ENCODE measurements at places on chromosomes 11 and 22. TPM values are rescaled to one million over a fixed set of nuclear protein-coding genes. Genes with fewer than 3 reads are reported as not detected.

- no peak for DNase-seq
Observed at GRCh38 chr11:14764579-14765527, 121.2 kb downstream of the PDE3B start.

DNA sequence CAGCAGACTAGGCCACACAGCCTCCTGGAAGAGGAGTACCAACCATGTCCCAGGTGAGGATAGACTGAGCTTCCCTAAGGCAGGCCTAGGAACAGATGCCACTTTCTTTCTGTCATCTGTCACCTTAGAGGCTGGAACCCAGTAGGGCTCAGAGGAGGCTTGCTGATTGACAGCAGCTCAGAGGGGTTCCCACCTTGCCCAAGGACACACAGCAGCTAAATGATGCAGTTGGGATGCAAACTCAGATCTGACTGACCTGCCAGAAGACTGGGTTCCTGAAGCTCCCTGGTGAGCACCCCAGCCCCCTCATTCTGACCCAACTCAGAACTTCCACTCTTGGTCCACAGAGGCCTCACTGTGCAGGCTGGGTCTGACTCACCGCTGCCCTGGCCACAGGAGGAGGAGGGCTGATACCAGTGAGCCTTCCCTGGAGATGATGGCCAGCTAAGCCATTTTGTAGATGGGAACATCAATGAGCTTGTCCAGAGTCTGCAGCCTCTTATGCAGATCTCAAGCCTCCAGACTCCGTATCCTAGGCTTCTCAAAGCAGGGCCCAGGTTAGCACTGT lies 14.0 kb downstream of the CAPN5 start:
- no peak for DNase-seq

DNA sequence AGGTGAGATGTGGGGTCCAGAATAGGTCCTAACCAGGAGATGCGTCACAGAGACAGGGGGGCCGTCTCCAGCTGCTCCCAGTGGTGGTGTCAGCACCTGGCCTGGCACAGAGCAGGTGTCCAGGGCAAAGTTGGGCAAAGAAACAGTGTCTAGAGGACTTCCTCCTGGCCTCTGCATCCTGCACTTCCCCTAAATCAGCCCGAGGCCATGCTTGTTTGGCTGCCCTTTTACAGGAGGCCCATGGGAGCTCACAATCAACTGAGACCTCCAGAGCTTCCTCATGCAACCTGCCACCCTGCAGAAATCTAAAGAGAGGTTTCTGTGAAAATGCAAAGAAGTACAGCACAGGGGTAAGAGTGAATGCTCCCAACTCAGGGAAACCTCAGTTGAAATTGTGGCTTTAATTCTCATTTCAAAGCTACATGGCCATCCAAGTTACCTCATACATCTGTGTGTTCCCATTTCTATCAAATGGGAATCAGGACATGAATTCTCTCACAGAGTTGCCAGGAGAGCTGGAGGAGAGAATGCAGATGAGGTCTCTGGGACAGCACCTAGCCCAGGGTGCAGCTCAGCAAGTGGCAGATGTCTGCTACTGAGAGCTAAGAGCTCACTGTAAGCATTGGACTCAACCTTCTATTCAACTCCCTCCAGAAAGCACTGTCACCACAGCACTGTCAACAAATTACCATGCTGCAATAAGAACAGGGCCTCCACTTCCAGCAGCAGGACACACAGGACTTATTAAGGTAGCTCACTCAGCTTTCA lies 32.6 kb downstream of the TCIRG1 start:
- DNase-seq: no peak

- DNase-seq: no peak
Observed at GRCh38 chr11:73851046-73851764, 25.4 kb downstream of the COA4 start.

DNA sequence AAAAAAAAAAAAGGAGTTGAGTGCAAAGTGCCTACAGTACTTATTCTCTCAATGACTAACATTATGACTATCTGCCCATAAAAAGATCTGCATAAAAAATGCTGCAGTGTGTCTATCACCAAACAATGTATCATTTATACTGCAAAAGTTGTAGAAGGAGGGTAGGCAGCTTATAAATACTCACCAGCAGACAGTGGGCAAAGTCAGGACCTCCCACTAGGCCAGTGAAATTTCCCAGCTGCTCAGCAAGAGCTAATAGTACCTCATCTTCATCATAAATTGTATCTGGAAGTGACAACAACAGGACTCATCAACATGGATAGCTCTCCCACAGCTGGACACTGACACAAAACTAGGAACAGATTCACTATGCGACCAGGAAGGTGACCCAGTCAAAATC lies 1.6 kb downstream of the PPP2R1B start:
- DNase-seq: no peak

GRCh38 chr11:132972565-132972964 lies 559.7 kb downstream of the OPCML start:
- DNase-seq: no peak

DNA sequence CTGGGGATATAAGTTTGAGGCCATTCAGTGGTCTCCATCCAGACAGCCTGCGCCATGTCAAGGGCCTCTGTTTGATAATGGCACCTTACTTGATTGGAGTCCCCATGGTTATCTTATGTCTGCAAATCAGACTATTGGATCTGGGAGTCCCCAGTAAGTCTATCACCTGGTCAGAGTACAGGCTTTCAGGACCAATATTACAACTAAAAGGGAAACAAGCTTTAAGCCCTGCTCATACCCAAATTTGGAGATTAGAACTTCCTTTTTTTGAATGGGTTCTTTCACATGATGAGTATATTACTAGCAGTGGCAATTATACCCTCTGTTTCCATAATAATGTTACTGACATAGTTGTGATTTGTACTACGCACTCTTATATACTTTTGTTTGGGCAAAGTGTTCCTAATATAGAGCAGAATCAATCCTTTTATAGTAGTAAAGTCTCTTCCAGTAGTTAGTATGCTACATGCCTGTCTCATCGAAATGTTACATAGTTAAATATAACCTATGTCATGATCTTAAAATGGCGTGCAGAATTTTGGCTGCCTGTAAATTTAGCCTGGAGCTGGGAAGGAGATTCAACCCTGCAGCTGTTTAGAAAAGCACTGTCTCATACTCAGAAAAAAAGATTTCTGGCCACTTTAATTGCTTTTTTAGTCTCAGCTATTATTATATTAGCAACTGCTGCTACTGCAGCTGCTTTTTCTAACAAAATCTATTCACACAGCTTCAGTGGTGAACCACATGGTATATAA lies 4.9 kb downstream of the MS4A15 start:
- no peak for DNase-seq

DNA sequence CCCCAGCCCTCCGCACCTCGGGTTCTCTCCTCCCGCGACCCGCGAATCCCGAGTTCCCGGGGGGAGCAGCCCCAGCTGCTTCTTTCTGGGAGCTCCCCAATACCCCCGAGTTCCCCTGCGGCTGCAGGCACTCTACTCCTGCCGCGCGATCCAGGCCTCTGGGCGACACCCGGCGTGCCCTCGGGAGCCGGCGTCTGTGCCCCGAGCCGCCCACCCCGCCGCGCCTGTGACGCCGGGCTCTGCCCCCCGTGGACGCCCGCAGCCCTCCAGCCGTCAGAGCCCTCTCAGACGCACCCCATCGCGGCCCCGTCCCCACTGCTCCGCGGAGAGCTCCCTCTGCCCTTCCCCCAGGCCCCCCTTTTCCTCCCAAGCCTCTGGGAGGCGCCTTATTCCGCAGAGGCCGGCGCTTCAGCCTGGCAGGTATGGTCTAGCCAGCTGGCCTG lies 422 bp downstream of the GLB1L2 start:
- DNase-seq: no peak

- DNase-seq: no peak
Observed at GRCh38 chr11:64742087-64742888, 1.7 kb downstream of the RASGRP2 start.

- no peak for DNase-seq
Observed at GRCh38 chr22:19097518-19097917, 24.7 kb downstream of the DGCR2 start.

DNA sequence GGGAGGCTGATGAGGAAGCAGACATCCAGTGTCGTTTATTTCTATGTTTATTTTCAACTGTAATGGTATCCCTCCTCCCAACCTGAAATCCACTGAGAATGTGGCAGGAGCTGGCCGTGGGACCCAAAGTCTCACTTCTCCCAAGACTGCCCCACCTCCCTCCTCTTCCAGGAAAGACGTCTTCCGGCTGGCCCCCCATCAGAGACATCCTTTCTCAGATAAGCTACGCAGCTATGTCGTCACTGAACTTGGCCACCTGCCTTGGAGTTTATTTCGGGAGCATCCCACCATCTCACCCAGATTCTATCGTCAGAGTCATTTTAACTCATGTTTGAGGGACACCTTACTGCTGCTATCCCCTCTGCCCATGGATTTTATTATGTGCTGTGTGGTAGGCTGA lies 13.9 kb downstream of the TMEM184B start:
- no peak for DNase-seq

- no peak for DNase-seq
Observed at GRCh38 chr11:132056689-132057088, 686.3 kb downstream of the NTM start.

DNA sequence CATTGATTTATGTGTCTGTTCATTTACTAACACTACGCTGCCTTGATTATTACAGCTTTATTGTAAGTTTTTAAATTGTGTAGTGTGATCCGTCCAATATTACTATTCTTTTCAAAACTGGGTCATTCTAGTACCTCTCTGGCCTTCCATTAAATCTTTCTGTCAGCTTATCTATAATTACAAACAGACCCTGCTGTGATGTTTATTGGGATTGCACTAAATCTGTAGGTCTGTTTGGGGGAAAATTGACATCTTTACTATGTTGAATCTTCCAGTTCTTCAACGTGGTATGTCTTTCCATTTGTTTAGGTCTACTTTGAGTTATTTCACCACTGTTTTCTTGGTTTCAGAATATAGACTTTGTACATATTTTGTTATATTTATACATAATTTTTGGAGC lies 15.6 kb downstream of the CABIN1 start:
- no peak for DNase-seq

GRCh38 chr11:85663080-85663752 lies 1.7 kb downstream of the CREBZF start:
- DNase-seq: no peak

- DNase-seq: no peak
Observed at GRCh38 chr11:112467721-112468120, 207.1 kb upstream of the PLET1 start.

Gene KIRREL3
- 11.7 TPM for polyA plus RNA-seq

Gene DBX1
- not detected for polyA plus RNA-seq

Gene PGA4
- polyA plus RNA-seq: not detected

Gene MUC15
- polyA plus RNA-seq: not detected

Gene SYT8
- 0.21 TPM for polyA plus RNA-seq

Gene GALNT18
- polyA plus RNA-seq: 16.1 TPM

Gene ESAM
- 9.1 TPM for polyA plus RNA-seq

Measured in A549 (cell line).